ENCODE measurements at places on chromosomes 5 and 9.

DNA sequence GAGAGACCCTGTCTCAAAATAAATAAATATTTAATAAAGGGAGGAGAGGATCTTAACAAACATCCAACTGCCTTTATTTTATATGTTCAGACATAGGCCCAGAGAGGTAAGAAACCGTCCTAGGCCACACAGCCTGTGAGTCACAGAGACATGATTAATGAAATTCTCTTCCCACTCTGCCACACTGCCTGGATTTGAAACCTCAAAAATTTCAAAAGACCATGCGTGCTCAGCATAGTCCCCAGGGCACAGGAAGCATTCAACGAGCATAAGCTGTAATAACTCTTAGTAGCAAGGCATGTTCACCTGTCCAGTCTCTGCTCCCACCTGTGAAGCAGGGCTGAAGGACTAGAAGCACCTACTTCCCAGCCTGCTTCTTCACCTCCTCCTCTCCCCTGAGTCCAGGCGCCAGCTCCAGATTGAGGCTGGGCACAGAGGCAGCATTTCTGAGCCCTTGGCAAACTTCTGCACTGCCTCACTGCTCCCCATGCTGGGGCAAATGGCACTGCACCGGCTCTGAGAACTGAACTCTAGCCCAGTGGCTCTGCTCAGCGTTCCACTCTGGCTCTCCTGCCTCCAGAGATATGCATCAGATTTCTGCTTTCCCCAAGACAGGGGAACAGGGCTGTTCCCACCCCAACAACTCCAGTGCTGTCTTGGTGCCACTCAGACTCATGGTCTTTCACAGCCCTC, 1.1 kb downstream of the FAT2 start:
- DNase-seq = no peak

- no peak for DNase-seq
These were observed 9.3 kb downstream of the ST6GALNAC6 start for GRCh38 chr9:127890053-127890452.

GRCh38 chr9:36036253-36036779, 397 bp upstream of the RECK start:
- DNase-seq = no peak

GRCh38 chr5:180723936-180724335, 15.9 kb downstream of the OR2Y1 start:
- no peak for DNase-seq

DNA sequence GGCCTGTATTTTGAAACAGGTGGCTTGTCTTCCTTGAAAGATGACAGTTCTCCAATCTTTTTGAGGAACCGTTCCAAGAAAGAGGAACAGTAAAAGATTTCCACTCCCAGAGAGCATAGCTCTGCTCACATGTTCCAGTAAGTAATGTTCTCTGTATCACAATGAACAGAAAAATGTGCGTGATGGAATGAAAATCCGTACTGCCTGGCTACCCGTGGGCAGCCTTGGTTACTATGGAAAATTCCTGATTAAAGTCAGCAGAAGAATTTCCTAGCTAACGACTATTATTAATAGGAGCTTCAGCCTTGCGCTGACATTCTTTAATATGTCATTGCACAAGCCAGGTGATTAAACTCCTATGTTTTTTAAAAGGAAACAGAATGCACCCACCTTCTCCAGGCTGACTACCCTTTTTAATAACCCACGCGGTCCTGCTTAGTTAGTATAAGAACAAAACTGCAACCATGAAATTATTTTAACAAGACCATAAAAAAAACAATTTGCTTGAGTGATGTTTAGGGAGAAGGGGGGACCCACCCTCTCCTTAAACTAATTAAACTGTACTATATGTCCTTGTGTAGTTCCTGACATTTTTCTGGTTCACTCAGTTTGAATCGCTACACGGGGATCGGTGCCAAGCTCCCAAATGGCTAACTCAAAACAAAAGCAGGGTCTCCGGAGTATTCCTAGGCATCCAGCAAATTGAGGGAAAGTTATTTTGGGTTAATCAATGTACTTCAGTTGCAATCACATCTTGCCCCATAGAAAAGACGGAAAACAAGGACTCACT, 54.8 kb upstream of the CPEB4 start:
- DNase-seq = no peak

DNA sequence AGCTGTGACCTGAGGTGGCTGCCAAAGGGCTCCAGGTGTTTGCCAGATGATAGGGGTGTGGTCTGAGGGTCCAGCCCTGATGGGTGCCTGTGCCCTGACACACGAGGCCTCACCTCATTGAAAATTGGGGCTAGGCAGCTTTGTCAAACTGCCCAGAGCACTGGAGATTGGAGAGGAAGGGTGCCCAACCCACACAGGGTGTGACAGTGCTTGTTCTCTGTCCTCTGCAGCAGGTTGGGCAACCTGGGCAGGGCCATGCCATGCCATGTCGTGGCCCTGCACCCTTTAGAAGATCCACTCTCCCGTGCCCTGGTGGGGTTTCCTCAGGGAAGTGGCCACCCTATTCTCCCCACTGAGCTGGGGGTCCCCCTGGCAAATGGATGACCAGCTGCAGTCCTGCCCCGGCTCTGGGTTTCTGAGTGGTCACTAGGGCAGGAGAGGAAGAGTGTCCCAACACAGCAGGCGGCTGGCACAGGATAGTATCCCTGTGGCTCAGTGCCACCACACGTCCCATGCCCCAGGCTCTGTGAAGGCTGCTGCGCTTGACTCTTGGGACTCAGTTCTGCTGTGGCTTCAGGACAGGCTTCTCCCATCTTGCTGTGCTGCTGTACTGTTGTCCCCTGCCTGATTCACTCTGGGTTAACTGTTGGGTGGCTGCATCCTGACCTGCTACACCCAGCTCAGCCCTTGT, 100.8 kb upstream of the PITX1 start:
- DNase-seq = no peak

DNA sequence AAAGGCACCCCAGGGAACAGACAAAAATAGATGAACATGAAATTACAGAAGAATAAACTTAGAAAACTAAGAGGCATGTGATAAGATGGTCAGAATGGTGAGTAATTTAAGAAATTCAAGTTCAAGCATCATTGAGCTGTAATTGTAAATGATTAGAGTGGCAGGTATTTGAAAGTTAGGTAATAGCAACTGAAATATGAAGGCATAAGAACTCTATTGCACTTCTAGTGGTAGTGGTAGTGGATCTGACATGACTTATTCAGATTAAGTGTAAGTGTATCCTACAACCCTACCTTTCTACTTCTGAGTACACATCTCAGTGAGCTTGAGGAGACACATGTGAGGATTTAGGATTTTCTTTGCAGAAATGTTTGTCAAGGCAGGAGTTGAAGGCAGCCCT, 192.9 kb upstream of the RIOK2 start:
- DNase-seq = no peak

GRCh38 chr5:39947657-39948056, 522.9 kb upstream of the DAB2 start:
- DNase-seq = no peak

DNA sequence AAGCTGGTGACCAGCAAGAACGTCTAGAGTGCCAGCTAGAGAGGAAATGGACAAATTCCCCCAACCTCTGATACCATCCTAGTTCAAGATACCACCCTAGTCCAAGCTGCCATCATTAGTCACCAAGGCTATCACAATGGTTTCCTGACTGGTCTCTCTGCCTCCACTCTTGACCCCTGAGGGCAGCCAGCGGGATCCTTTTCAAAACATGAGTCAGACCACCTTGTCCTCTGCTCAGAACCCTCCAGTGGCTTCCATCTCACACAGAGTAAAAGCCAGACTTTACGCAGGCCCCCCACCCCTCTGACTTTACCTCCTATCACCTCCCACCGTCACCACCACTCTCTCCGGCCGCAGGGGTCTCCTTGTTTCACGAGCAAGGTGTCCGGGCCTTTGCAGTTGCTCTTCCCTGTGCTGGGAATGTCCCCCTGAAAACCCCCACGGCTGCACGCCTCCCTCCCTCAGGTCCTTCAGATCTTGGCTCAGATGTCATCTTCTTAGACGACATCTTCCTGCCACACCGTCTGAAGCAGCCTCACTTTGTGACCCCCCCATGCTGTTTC, 42.2 kb upstream of the FBXW11 start:
- DNase-seq = no peak

- DNase-seq = no peak
These were observed 25.4 kb downstream of the MAPKAP1 start for GRCh38 chr9:125681657-125682056.

Data from activated T-helper 1 cell treated with anti-CD3 and anti-CD28 coated beads, Interleukin-2, amount 50 U/mL, for 16 hours (primary cell).